ENCODE measurements at places on chromosomes 16 and 17. TPM values are rescaled to one million over a fixed set of nuclear protein-coding genes. Genes with fewer than 3 reads are reported as not detected.

The TBX2 gene
- total RNA-seq = 38.4 TPM

The CCDC200 gene
- not detected for total RNA-seq

The RND2 gene
- total RNA-seq = 14.0 TPM

The CCDC92B gene
- 0.21 TPM for total RNA-seq

The MYO15B gene
- total RNA-seq = 119 TPM

The NAA38 gene
- total RNA-seq = 23.4 TPM

The ZG16 gene
- total RNA-seq = not detected

The ACSM3 gene
- 365 TPM for total RNA-seq

The KRTAP4-5 gene
- not detected for total RNA-seq

The SLFN12 gene
- 17.1 TPM for total RNA-seq

The KRT33A gene
- total RNA-seq = not detected

The SLC9A5 gene
- 1.9 TPM for total RNA-seq

The PKD1 gene
- 211 TPM for total RNA-seq

The PRR14 gene
- 8.2 TPM for total RNA-seq

The NPIPB9 gene
- 6.4 TPM for total RNA-seq

The CHRNE gene
- not detected for total RNA-seq

The ARL16 gene
- 4.4 TPM for total RNA-seq

The ZNF469 gene
- total RNA-seq = 2.8 TPM

The ACSF3 gene
- total RNA-seq = 39.0 TPM

The BAHCC1 gene
- total RNA-seq = 2.6 TPM

The TMEM204 gene
- total RNA-seq = 42.5 TPM

The SLC2A4 gene
- 22.6 TPM for total RNA-seq

The DYNLRB2 gene
- total RNA-seq = not detected

The MT4 gene
- total RNA-seq = not detected

The C16orf95 gene
- total RNA-seq = not detected

The KRTAP9-2 gene
- not detected for total RNA-seq

The TIMM22 gene
- total RNA-seq = 5.1 TPM

Measured in uterus (tissue), 4 donors.